ENCODE measurements at places on chromosomes 5 and 9.

DNA sequence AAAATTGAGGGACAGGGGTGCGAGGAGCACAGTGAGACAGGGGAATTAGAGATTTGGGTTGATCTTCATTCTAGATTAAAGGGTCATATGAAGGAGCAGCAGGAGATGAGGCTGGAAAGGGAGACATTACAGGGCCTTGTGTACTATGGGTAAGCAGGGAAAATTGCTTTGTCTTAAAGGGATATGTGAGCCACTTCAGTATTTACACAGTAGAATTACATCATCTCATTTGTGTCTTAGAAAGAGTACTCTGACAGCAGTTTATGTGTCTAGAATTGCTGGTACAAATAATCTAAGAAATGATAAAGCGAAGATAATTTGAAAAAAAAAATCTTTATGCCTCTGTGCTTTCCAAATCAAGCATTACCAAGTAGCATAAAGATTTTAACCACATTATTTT is 287.0 kb upstream of the ARRDC3 start:
- DNase-seq: no peak

GRCh38 chr9:127172066-127172707 is 49.8 kb upstream of the ANGPTL2 start:
- no peak for DNase-seq

DNA sequence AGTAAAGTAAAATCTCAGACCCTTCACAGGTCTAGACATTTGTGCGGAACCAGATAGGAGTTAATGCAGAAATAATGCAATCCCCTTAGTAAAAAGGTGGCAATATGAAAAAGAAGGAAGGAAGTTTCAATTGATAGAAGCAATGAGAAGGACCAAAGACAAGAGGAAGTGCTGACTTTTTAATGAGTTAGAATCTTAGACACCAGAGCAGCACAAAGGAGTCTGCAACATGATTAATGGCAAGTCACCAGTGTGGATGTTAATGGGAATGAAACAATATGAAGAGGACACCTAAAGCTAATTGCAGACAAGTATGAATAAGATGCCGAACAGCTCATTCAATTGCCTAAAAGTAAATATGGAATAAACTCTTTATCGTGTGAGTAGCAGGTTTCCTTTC is 50.9 kb downstream of the MEGF9 start:
- DNase-seq: no peak

DNA sequence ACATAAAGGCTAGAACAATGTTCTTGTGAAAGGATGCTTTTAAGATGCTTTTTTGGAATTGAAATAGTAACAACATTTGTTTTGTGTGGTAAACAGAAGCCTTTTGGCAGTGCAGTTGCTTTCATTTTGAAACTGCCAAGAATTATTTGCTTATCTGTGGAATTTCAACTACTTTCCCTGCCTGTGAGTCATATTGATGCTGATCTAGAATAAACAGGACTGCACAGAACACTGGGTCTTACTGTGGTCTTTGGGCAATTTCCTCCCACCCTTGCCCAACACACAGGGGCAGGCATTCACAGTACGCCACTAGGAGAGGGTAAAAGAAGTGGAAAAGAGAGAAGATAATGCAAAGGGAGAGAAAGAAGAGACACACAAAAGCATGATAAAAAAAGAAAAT is 483.7 kb downstream of the ELAVL2 start:
- no peak for DNase-seq

GRCh38 chr5:176550275-176550831 is 1.2 kb downstream of the CDHR2 start:
- DNase-seq: no peak

DNA sequence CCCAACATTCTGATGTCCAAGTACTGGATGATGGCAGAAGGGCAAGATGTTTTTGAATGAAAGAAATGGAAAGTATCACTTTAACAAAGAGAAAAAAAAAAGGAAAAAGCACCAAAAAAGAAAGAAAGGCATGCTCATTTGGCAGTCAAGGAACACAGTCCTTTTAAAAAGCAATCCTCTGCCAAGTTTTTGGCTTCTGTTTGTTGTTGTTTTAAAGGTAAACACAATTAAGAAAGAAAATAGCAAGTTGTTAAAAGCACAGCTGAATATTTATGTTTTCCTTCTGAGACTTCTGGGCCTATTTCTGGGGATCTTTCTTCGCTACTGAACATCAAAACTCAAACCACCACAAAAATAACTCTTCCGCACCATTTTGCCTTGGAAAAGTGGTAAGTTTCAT is 162.1 kb downstream of the TRPM3 start:
- DNase-seq: no peak

DNA sequence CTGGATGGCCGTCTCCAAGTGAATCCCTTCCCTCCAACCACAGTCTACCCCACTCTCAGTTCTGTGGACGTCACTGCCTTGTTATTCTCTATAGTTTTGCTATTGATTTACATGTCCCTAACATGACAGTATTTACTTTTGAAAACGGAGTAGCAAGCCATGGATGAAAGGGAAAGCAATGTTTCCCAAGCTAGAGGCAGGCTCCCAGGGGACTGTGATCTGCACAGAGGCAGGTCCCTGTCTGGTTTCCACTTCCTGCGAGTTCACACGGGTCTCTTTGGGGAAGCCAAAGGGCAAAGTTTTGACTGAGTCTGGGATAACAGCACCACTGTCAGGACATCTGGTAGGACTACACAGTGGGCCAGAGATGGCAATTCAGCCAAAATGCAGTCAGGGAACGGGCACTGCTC is 12.7 kb downstream of the C9orf153 start:
- peak; percentile 13 for DNase-seq

DNA sequence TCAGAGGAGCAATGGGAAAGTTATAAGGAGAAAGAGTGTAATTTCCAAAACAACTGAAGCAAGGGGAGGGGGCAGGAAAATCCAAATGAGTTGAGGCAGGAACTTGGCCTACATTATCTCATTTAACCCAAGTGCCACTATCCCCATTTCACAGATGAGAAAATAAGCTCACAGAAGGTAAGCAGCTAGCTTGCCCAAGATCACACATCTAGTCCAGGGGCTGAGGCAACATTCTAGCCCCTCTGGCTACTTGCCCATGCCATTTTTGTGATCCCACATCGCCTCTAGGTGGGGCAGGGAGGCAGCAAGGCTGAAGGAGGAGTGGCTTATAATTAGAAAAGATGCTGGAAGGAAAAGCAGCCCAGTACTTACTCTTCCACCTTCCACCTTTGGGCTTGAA is 2.6 kb upstream of the PSIP1 start:
- peak; percentile 24 for DNase-seq

- DNase-seq: peak; percentile 74
Measured at GRCh38 chr5:14144586-14145434, 1.7 kb downstream of the TRIO start.

DNA sequence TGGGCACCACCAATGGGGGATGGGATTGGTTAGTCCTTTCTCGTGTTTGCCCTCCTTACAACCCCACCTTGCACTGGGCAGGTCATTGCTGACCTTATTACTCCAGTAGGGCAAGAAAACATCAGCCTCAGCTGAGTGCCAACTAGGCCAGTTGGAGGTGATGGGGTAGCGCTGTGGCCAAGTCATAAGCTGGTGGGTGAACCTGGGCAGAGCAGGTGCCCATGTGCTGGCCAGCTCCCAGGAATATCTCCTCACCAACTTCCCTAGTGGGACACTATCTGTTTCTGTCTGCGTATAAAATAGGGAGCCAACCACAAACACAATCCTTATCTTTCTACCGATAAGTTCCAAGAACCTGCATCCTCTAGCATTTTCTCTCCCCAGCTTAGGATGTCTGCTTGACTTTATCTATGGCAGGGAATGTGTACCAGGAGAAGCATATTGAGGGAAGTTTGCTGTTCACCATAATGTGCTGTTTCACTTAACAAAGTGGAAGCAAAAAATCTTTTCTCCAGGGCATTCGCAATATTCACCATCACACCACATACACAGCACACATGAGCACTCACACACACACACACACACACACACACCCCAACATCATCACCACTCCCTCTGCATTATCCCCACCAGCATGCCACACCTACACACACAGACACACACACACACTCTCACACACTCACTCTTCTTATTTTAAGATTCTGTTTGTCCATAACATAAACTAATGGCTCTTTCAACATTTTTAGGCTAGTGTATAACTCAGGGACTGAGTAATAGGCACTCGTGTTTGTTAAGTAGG is 390.0 kb downstream of the ENC1 start:
- DNase-seq: no peak

- DNase-seq: no peak
Measured at GRCh38 chr5:83556190-83556589, 84.6 kb downstream of the VCAN start.

GRCh38 chr9:89387197-89387849 is 69.0 kb downstream of the SECISBP2 start:
- no peak for DNase-seq

DNA sequence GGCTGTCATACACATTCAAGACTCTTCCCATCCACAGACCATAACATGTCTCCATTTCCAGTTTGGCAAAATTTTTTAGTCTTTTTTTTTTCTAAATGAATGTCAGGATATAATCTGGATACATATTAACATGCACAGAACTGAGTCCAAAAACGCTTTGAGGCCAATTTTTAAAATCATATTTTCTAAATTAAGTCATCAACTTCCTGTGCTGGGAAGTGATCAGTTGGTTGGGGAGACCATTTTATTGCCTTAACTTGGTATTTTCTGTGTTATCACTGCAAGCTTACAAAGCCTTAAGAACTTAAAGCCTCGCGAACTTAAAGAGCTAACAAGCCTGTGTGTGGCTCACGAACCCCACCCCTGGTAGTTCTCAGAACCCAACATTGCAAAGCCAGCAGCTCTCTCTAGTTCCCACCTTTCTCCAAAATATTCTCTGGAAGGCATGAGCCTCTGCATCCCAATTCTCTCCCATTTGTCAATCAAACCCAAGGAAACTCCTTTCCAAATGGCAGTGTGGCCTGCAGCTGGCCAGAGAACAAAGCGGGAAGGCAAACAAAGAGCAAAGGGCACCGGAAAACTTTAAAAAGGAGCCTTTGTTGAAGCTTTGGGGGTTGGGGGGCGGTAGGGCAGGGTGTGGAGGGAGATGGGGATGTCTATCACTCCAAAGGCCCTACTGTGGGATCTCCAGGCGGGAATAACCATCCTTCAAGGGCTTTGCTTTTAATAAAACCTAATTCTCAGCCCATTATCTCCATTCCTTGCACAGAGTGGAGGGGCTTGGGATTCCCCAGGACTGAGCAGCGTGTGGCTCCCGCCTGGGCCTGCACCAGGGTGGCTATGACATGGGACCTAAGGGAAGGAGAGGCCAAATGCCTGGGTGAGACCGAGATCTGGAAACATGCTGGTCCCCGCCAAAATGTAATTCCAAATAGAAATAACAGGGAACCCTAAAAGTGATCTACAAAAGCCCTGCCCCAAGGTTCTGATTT is 65.0 kb downstream of the ROR2 start:
- DNase-seq: peak; percentile 31

DNA sequence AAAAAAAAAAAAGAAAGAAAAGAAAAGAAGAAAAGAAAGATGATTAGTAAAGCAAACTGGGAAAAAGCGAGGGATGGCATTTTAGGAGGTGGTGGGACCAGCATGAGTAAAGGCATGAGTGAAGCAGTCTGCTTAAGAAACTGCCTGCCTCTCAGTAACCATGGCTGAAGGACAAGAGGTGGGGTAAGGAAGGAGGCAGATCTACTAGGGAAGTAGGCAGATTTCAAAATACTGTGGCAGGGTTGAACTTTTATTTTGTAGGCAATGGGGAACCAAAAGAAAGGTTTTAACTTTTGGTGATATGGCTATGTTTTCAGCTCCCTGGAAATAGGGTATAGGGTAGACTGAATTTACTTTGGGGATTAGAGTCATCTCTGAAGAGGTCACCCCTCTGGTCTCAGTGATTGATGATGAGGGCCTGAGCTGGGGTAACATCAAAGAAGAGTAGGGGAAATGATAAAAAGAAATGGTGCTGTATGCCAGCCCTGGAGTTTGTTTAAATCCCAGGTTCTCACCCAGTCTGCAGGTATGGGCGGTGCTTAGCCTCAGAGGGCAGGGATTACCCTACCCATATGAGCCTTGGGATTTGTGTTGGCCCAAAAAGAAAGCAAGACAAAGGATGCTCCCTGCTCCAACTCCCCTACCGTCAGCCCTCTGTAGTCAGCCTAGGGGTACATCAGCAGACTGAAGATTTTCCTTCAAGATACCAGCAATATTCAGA is 316.2 kb downstream of the CWC27 start:
- DNase-seq: no peak

DNA sequence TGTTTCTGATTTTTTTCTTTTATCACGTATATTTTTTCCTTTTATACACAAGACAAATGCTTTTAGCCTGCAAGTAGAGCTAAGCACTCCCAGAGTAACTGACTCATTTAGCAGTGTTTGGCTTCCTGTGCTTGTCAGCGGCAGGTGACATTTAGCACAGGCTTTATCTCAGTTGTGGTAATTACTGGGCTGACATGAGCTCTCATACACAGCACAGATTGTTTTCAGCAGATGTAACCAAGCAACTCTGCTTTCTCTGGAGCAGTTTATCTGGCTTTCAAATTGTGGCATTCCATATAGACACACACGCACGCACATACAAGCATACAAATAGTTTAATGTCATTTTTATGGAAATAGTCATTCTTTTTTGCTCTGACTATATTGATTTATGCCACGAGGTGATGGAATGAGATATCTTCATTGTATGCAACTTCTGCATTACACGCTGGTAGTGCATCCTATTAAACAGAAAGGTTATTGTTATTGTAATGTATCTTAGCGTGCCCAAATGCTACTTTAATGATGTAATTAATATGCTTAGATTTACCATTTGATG is 379.0 kb upstream of the GRAMD2B start:
- DNase-seq: peak; percentile 5

GRCh38 chr5:72076621-72077300 is 30.5 kb upstream of the MAP1B start:
- DNase-seq: no peak

DNA sequence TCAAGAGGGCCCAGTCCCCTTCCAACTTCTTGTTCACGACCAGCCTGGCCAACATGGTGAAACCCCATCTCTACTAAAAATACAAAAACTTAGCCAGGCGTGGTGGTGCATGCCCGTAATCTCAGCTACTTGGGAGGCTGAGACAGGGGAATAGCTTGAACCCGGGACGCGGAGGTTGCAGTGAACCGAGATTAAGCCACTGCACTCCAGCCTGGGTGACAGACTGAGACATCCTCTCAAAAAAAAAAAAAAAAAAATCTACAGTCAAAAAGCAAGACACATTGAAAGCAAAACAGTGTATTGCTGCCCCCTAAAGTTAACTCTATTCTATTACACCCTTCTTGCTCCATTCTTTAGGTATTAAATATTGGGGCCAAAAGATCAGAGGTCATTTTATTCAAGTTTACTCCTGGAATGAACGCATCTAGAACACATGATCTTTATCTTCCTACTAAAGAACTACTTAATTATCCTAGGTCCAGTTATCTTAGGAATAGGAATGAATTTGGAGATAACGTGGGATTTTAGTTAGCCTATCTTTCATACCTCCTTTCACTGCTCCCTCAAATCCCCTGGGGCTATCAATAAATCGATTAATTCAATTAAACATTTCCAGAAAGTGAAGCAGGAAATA is 2.4 kb downstream of the ATG12 start:
- DNase-seq: peak; percentile 64

All from AG10803 (cell line).